ENCODE measurements at places on chromosomes 16 and 17. TPM values are rescaled to one million over a fixed set of nuclear protein-coding genes. Genes with fewer than 3 reads are reported as not detected.

DNA sequence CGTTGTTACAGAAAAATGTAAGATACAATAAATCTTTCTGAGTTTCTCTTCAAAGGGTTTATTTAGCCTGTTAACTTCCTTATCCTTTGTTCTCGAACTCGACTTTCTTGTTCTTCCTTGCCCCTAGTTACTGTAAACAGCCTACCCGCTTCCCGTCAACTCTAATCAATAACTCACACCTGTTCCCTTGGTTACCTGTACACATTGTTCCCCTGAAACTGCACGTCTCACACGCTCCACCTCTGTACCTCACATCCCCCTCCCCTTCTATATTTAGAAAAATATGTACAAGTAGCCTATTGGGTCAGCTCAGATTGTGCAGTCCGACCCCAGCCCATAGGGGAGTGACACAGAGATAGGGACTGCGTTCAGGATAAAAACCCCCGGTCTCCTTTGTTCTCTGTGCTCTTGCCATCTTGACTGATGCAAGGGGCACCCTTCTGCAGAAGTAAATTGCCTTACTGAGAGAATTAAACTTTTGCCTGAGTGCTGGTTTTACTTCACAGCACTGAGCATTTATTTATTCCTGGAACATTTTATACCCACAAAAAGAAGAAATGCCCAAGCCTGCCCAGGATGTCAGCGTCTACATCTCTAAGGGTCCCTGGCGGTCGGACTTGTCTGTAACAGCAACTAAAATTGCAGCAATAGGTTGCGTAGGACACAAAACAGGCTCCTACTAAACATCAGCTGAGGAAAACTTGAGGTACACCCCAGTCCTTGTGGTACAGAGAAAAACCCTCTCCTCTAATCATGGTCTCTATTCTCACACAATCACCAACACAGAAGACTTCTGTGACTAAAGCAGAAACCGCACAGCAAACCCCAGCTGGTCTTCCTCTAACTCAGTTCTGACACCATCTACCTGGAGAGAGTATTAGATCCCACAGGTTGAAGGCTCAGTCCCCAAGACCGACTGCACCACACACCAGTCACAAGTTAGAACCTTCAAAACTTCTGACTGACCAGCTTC lies 11.3 kb downstream of the WDR45B start:
- DNase-seq = peak; percentile 95

DNA sequence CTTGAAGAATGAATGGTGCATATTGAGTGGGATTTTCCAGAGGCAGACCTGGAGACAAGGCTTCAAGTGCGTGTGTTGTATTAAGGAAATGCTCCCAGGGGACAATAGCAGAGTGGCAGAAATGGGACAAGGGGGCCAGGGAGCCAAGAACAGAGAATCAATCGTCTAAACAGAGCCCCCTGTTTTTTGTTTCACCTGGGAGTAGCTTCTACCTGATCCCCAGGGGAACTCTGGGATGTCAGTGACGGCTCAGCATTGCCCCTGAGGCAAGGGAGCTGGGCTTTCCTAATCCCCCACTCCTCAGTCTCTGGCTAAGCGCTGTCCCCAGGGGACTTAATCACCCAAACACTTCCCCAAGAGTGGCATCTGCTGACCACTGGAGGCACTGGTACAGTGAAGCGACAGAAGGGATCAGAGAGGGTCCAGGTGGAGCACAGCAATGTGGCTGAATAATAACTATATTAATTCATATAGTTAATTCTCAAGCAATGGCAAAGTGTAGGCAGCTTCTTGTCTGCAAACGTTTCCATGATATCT lies 35.7 kb upstream of the C16orf78 start:
- no peak for DNase-seq

ARHGAP23 gene
- 10.9 TPM for total RNA-seq

CCL5 gene
- 0.66 TPM for total RNA-seq

DNA sequence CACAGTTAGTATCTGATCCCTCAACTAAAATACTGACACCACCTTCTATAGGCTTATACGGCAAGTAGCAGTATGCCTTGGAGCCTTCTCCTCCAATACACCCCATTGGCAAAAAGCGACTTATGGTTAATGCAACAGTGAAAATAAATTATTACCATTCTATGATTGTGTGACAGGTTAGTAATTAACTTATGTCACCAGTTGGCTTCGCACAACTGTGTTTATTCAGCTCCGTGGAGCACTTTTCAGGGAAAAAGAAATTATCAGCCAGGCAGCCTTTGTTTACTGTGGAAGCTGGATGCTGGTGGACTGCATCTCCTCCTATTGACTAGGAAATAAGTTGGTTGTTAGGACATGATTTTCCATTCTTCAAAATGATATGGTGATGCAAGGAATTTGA lies 833.8 kb upstream of the RBFOX1 start:
- no peak for DNase-seq

GRCh38 chr17:77325577-77326075 lies 184.9 kb downstream of the SEC14L1 start:
- peak; percentile 12 for DNase-seq

GRCh38 chr16:49726155-49726554 lies 129.8 kb downstream of the ZNF423 start:
- DNase-seq = no peak

DNA sequence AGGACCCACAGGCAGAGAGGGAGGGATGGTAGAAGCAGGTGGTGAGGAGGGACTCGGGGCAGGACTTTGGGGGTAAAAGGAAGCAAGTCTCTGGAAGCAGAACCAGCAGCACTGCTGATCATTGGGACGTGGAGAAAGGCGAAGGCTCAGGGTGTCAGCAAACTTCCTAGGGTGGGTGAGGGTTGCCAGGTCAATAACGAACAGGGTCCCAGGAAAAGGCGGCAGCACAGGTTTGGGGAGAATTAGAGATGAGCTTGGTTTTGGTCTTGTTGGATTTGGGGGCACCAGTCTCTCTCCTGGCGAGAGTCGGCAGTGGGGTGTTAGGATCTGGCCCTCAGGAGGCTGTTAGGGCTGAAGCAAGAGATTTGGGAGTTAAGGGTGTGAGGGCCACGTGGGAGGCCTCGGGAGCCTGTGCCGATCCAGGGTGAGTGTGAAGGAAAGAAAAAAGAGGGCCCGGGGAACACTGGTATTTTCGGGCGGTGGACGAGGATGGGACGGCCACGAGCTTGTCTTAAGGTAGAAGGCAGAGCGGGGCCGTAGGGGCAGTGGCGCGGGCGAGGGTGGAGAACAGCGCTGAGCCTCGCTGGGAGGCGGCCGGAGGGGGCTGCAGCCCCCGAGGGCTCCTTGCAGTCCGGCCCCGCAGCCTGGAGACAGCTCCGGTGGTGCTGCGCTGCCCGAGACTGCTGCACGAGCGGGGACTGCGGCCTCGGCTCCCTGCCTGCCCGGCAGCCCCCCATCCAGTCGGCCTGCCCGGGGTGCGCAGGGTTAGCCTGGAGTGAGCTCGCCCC lies 765 bp upstream of the ADORA2B start:
- DNase-seq = no peak

DNA sequence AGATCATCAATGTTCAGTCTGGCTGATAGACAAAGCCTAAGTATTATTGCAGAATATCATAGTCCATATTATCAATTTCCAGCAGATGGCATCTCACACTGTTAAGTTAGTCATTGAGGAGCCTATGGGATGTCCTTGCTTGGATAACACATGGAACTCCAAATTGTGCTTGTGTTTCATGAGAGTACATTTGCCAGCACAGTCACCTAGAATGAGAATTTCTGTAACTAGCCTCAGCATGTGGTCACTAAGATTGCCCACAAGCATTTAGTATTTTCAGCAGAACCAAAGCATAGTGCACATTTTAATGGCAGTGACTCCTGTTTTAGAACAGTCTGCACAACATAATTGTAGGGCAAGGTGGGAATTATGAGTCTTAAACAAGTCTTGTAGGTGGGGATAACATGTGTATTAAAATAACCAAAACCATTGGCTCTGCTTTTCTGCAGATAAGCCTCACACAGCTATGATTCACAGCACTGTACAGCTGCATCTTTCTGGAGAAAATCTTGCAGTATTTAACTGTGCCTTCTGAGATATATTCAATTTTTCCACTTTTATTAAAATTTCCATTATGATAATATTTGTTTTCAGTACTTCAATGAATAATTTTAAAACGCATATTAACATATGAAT lies 882.8 kb upstream of the SOX9 start:
- DNase-seq = no peak

SLFN14 gene
- total RNA-seq = not detected

DNA sequence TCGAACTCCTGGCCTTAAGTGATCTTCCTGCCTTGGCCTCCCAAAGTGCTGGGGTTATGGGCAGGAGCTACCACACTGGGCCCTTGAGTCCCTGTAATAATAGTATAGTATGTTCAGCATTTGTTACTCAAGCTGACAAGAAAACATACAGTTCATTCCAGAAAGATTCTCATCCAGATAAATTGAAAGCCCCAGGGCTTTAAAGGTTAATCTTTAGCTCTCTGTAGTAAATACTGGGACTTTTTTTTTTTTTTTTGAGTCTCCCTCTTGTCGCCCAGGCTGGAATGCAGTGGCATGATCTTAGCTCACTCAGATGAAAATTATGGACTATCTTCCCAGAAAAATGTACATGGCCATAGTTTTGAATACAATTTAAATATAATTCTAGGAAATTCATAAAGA lies 11.0 kb downstream of the BRCA1 start:
- no peak for DNase-seq

DNA sequence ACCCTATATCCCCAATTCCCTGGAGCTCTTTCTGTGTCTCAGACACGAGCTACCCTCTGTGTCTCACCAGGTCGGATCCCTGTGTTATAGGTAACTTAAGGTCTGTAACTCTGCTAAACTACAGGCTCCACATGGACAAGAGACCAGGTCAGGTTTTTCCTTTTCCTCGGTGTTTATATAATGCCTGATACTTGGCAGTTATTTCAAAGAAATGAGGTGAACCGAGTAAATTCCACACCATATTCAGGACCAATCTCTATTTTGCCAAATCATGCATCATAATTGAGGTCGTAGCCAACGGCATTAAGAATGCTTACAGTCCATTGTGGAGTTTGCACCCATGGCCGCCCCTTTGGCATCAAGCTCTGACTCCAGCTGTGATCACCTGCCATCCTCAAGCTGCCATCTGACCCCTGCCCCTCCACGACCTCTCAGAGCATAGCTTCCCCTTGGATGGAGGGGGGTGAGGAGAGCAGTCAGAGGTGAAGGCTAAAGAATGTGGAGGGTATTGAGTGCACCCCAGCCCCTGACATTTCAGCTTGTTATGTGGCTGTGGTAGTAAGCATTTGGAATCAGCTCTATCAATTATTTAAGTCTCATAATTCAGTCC lies 434.7 kb upstream of the RBFOX1 start:
- DNase-seq = no peak

DNA sequence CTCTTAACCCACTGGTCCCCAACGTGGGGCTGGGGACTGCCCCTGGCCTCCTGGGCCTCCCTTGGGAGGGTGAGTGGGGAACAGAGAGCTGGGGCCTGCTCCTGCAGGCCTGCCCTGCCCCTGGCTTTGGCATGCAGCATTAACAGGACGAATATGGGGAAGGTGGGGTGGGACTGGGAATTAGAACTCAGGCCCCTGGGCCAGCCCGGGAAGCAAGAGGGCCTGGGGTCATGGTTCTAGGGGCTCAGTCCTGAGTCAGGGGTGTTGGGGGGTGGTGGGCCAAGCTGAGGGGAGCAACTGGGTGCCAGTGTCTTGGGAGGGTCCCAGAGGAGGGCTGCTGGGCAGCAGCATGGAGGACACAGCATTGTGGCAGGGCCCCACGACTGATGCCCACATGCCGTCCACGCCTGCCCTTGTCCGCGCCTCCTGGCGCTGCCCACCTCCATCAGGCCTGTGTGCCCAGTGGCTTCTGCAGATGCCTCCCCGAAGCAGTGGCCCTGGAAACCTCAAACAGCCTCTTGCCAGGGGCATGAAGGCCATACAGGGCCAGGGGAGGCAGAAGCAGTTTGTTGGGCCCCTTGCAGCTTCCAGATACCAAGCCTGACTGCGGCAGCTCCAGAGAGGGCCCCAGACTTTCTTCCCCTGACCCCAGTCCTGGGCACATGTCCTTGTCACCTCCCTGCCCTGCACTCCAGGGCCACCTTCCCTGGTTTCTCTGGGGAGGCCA lies 4.8 kb downstream of the MAP2K3 start:
- no peak for DNase-seq

GRCh38 chr16:83113317-83113716 lies 486.5 kb downstream of the CDH13 start:
- peak; percentile 35 for DNase-seq

DNA sequence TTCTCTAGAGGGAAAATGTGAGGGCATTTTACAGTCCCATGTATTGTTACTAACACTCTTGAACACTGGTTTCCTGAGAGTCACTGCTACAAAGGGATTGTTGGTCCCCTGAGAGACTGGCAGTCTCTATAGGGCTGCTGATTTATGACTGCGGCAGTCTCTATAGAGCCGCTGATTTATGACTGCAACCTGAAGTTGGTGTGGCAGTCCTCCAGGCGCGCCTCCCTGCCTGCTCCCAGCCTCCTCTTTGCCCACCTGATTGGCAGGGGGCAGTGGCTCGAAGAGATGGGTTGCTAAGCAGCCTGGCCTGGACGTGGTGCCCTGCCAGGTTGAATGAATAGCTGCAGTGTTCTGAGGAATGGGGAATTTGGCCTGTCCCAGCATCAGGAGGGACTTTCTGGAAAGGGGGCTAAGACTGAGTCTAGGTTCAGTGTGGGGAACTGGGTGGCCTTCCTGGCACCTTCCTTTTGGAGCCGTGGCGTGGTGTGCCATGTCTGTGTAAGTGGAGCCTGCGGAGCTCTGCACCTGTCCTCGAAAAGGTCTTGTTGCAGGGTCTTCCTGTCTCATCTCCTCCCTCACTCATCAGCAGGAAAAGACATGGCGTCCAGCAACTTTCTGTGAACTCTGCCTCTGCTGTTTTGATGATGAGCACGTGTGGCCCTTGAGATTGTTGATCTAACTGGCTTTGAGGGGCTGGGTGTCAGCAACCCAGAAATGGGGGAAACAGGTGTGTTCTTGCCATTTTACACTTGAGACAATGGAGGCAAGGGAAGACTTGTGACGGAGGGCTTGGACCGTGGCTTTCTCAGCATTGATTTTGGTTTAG lies 24.9 kb downstream of the SAP30BP start:
- DNase-seq = peak; percentile 77

C16orf89 gene
- total RNA-seq = 17.1 TPM

KRTAP2-2 gene
- not detected for total RNA-seq

CD300E gene
- total RNA-seq = not detected

KCNH4 gene
- total RNA-seq = not detected

IRF8 gene
- 8.2 TPM for total RNA-seq

GRCh38 chr16:79532785-79533184 lies 67.8 kb downstream of the MAF start:
- DNase-seq = no peak

GRCh38 chr16:85164838-85165516 lies 52.7 kb upstream of the CIBAR2 start:
- DNase-seq = no peak

All from body of pancreas (tissue), 4 donors.